CD14-positive monocyte (primary cell): ENCODE measurements at places on chromosomes 1 and 21. TPM values are rescaled to one million over a fixed set of nuclear protein-coding genes. Genes with fewer than 3 reads are reported as not detected.

- no peak for DNase-seq
Observed at GRCh38 chr1:36876990-36877389, 157.3 kb downstream of the GRIK3 start.

Gene TMPRSS15
- polyA plus RNA-seq = not detected

GRCh38 chr1:92030656-92031107, 897 bp downstream of the EPHX4 start:
- no peak for DNase-seq

Gene KIRREL1
- not detected for polyA plus RNA-seq

Gene RCAN1
- 17.5 TPM for polyA plus RNA-seq
